Cortex of kidney (tissue), 1 donor: ENCODE measurements at places on chromosomes 5 and 9.

DNA sequence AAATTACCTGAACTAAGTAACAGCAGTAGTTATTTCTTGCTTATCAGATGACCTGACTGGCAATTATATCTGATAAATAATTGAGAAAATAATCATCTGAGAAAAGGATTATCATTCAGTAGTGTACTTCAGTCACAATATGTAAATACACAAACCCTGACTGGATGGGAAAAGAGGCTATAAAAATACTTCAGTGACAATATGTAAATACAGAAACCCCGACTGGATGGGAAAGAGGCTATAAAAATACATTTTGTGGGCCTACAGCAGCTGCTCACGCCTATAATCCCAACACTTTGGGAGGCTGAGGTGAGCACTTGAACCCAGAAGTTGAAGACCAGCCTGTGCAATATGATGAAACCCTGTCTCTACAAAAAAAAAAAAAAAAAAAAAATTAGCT lies 11.1 kb downstream of the UBAP2 start:
- no peak for DNase-seq

DNA sequence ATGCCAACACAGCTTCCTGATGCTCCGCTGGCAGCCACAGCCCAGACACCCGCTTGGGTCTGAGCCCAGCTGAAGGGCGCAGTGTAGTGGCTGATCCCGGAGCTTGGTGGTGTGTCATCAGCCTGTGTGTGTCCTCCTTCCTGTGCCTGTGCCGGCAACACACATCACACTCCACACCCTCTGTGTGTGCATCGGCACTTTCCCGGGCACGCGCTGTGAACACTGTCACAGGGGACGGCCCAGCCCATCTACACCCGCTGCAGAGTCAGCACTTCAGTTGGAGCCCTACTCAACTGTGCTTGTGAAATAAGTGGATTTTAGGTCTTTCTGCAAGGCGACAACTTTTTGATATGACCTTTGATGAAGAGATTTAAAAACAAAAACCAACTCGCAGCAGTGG lies 189.4 kb downstream of the IRX2 start:
- no peak for DNase-seq

GRCh38 chr5:175822225-175822624 lies 49.2 kb upstream of the CPLX2 start:
- no peak for DNase-seq

- DNase-seq = no peak
Measured at GRCh38 chr9:110916403-110916802, 121.9 kb downstream of the LPAR1 start.

DNA sequence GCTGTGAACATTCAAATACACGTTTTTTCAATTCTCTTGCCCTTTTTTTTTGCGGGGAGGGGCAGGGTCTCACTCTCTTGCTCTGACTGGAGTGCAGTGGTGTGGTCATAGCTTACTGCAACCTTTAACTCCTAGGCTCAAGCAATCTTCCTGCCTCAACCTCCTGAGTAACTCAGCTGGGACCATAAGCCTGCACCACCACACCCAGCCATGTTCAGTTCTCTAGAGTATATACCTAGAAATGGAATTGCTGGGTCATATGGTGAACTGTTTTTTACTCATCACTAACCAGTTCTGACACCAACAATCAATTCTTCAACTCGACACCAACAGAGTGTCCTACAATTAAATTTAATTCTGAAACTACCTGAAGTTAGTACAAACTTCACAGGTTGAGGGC lies 85.5 kb upstream of the ZNF169 start:
- no peak for DNase-seq

GRCh38 chr9:129270205-129270604 lies 92.1 kb upstream of the IER5L start:
- DNase-seq = no peak

DNA sequence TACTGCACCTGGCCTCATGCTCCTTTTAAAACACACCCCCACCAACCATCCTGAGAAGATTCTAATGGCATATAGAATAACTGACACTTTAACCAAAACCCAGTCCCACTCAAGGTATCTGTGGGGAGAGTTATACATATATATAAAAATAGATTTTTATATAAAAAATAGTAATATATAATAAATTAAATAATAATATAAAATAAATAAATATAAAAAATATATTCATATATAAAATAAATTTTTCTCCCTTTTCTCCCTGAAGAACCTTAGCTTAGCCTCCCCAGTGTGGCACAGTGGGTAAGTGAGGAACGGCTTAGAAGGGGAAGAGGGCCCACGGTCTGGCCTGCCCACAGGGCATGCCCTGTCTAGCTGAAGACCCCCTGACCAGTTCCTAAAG lies 51.1 kb upstream of the SSBP2 start:
- DNase-seq = no peak

- DNase-seq = no peak
Measured at GRCh38 chr5:179227580-179228311, 117.5 kb downstream of the ADAMTS2 start.

DNA sequence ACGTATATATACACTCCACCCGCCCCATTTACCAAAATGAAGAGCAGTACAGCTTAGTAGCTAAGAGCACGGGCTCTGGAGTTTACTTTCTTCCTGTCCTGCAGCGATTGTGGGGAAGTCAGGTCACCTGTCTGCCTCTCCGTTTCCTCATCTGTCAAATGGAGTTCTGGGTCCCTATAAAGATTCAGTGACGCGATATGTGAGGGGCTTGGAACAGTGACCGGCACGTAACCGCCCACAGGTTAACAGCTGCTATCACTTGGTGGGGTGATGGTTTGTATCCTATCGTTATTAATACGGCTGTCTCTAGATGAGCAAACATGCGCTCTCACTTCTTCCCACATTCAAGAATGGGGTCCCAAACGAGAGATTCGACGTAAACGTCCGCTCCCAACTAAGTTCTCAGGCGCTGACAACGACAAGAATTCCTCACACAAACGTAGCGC lies 426 bp downstream of the FAM114A2 start:
- DNase-seq = no peak

GRCh38 chr9:132234535-132234934 lies 72.7 kb downstream of the NTNG2 start:
- DNase-seq = no peak

GRCh38 chr9:131714161-131714646 lies 25.7 kb downstream of the RAPGEF1 start:
- no peak for DNase-seq

DNA sequence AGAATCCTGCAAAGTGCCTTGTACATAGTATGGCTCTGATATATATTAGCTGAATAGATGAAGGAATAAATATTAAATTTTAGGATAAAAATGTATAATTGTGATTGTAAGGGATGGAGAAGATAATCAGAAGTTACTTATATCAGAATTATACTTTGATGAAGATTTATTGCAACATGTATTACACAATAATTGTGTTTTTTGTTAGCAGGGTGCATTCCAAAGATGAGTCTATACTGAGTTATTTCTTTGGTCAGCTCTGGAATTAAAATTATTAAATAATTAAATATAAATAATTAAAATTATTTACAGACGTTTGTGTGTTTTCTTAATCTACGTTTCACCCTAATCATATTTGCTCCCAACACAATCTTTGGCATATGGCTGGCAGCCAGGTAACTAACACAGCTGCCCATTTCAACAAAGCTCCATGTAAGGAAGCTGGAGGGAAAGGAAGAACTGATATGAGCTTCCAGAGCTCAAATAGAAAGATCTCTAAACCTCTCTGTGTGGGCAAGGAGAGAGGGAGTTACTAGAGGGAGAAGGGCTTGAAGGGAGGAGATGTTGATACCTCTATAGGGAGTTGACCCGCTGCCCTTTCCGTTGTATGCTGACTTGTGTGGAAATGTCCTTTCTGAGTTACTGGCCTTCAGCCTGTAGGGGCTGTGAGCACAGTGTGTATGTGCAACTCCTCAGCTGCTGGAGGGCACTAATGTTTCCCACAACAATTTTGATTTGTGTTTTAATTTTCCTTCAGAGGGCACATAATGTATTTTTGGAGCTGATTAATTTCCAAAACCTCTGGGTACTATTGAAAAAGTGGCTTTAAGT lies 403.4 kb downstream of the MAN2A1 start:
- no peak for DNase-seq

DNA sequence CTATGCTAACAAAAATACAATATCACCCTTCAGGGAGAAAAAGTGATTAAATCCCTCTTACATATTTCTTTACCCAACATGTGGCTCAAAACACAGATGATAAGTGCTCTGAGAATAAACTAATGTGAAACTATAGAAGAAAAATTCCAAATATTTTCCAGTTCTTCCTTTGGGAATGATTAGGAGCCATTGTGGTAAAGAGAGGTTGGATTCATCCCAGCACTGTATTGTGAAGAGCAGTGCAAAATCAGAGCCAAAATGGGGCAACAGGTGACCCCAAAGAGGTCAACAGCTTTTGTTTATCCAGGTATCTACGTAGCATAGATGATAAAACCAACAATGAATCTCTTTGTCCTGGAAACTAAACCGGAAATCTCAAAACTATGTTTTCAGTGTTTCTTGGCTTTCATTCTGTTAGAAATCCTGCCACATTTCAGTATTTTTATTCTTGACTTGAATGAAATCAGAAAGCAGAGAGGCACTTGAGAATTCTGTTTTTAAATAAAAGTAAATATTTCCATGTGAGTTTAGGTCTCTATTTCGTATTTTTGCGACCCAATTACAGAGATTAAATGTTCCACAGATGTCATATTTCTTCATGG lies 120.4 kb upstream of the FST start:
- no peak for DNase-seq

DNA sequence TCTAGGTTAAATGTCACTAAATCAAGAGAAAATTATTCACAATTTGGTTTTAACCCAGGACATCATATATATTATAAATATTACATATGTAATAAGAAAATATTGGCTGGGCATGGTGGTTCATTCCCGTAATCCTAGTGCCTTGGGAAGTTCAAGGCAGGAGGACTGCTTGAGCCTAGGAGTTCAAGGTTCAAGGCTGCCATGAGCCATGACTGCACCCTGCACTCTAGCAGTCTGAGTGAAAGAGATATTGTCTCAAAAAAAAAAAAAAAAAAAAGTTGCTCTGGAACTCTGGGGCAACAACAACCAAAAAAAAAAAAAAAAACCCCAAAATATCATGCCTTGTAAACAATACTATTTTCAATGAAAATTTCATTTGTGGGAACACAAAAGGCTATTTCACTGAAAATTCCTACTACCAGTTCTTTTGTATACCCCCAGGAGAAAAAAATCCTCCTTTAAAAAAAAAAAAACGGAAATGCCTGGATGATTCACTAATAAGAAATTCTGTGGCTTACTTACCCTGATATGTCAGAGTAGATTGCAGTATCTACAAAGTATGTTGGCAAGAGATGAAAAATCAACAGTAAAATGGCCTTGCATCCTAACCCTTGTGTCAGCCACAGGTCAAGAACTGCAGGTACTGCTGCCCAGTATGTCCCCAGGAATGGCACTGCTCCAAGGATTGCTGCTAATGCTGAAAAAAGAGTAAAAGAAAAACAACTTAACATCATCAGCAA lies 22.6 kb upstream of the CTNNAL1 start:
- no peak for DNase-seq

DNA sequence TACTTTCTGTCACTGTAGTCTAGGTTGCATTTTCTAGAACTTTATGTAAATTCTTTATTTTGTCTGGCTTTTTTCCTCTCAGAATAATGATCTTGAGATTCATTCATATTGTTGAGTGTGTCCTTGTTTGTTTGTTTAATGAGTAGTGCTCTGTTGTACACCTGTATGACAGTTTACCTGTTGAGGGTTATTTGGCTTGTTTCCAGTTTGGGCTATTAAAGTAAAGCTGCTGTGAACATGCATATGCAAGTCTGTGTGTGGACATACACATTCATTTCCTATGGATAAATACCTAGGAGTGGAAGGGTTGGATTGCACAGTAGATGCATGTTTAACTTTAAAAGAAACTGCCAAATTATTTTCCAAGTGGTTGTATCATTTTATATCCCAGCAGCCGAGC lies 30.4 kb downstream of the MVB12B start:
- DNase-seq = no peak

DNA sequence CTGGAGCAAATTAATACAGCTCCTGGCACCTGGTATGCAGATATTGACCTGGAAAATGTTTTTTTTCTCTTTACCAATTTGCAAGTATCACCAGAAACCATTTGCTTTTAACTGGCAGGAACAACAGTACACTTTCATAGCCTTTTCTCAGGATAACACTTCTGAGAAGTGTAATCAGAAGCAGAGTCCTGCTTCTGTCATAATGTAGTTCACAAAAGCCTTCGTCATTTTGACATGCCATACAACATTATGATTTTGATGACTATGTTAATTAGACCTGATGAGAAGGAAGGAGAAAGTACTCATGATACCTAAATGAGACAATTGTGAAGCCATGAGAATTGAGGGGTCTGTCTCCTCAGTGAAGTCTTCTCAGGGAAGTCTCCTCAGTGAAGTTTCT lies 41.1 kb upstream of the CARTPT start:
- no peak for DNase-seq

GRCh38 chr5:139767960-139768359 lies 27.6 kb upstream of the PSD2 start:
- no peak for DNase-seq

GRCh38 chr5:67395790-67396418 lies 199.3 kb upstream of the CD180 start:
- no peak for DNase-seq

GRCh38 chr9:123131993-123132392 lies 98.5 kb downstream of the GPR21 start:
- DNase-seq = no peak

DNA sequence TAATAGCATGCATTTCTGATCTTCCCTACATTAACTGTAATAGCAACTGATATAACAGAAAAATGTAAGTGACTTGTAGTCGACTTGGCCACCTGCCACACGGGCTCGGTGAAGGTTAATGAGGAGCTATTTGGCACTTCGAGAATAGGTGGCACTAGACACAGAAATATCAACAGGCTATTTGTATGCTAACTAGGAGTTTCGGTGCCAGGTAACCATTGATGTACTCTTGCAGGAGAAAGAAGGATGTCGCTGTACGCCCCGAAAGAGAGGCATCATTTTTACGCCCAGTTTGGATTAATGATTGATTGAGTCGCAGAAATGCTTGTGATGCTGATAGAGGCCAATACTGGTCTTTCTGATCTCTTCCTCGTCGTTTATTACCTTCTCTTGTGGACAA lies 516 bp upstream of the DMRT2 start:
- DNase-seq = no peak

GRCh38 chr9:136331556-136332481 lies 4.5 kb downstream of the GPSM1 start:
- no peak for DNase-seq

DNA sequence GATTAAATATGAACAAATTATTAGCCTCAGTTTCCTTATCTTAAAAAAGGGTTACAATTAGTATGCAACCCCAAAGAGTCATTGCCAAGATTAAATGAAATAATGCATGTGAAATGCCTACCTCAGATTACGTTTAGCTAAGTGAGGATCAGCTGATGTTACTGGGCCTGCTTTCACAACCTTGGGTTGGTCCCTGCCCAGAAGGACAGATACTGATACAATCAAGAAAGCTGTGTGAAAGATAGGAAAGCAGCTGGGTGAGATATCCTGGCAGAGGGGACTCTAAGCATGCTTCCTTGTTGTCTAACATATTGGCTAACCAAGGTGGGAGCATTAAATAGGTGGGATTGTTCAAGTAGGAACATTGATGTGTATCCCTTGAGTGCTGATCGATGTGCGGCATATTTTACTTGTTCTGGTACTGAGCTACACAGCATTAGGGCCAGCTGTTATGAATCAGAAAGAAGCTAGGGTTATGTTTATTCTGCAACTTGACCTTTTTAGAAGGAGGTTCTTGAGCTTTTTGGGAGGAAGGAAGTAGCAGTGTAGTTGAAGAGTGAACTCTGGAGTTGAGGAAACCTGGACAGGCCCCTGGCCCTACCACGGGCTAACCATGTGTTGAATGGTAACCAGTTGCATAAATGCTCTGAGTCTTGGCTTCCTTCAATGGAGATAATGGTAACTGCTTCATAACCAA lies 28.9 kb downstream of the SNX24 start:
- no peak for DNase-seq
